ENCODE measurements at places on chromosomes 12 and 14.

DNA sequence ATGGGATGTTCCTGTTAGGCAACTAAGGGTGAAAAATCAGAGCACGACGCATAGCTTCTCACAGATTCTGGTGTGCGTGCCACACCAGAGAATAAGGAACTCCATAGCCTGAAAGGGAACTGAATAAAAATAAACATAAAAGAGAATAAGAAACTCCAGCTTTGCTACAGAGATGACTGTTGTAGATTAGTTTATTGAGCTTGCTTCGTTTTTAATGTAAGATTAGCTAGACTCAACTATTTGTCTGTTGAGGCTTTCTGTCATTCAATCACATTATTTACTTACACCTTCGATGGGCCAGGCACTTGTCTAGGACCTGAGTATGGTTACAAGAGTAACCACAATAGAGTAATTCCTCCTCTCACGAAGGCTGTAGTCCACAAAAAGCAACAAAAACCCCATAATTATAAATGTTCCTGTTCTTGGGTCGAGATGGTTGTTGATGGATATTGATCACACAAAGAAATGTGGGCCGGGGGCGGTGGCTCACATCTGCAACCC, 807 bp upstream of the ZCCHC8 start:
- DNase-seq, result no peak

DNA sequence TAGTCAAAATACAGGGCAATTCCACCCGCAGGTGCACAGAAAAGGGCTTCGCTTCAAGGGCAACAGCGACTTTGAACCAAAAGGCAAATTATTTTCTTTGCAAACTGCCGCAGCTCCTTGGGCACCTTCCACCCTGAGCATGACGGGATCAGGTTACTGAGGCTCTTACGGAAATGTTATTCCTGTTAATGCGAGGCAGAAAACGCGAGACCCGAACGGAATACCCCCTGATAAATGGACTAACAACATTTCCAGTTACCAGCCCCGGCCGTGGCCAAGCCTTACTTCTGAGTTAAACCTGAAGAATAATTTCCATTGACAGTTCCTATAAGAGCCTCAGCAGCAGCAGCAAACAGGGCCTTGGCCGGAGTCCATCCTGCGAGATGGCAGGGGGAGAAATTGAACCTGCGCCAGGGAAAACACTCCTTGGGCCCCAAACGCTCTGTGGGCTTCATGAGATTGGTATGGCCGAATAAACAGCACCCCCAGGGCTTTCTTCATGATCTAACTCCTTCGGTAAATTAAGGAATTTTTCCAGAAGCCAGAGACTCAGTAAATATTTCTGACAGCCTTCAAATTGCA, 70.0 kb upstream of the DICER1 start:
- no peak for DNase-seq

GRCh38 chr14:92582706-92583452, 69.3 kb downstream of the RIN3 start:
- no peak for DNase-seq

DNA sequence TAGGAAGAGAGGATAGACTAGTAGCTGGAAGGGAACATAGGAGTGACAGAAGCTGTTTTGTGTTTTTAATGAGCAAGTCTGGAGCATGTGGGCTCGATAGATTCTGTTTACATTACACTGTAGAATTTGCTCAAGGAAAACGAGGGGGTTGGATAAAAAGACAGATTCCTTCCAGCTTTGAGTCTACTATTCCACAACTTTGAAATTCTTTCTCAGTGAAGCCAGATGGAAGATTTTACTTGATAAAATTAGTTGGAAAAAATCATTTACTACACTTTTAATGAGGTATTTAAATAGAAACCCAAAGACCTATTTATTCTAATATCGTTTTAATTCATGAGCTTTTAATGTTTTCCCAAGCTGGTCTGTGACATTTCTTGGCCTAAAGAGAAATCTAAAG, 19.5 kb upstream of the EPS8 start:
- DNase-seq, result no peak

DNA sequence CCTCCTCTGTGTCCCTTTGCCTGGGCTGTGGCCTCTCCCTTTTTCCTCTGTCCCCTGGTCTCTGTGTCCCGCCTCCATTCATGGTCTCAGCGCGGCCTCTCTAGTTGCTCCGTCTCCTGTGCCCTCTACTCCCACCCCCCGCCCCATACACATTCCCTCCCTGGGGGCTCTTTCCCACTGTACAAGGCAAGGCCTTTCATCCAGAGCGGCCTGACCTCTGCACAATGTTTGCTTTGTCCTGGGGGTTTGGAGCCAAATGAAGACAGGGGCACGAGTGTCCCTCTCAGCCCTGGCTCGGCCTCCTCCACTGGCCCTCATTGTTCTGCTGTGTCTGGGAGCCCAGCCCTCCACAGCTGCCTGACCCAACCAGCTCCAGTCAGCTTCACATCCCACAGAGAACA, 678.6 kb downstream of the BCL11B start:
- no peak for DNase-seq

GRCh38 chr12:107275530-107275929, 182.2 kb upstream of the CRY1 start:
- no peak for DNase-seq

- DNase-seq, result no peak
These were observed 38.9 kb downstream of the PRORP start for GRCh38 chr14:35161231-35161630.

All from upper lobe of left lung (tissue), 6 donors.